Left ventricle myocardium superior (tissue), 1 donor: ENCODE measurements at places on chromosomes 2 and 18. TPM values are rescaled to one million over a fixed set of nuclear protein-coding genes. Genes with fewer than 3 reads are reported as not detected.

The SGPP2 gene
- 30.6 TPM for total RNA-seq

The ACMSD gene
- total RNA-seq = not detected

The GNAL gene
- 5.1 TPM for total RNA-seq

The FEV gene
- not detected for total RNA-seq

The MRO gene
- total RNA-seq = 4.0 TPM

The ADD2 gene
- total RNA-seq = 1.8 TPM
